Cortex of kidney (tissue), 1 donor: ENCODE measurements at places on chromosomes 4 and X.

DNA sequence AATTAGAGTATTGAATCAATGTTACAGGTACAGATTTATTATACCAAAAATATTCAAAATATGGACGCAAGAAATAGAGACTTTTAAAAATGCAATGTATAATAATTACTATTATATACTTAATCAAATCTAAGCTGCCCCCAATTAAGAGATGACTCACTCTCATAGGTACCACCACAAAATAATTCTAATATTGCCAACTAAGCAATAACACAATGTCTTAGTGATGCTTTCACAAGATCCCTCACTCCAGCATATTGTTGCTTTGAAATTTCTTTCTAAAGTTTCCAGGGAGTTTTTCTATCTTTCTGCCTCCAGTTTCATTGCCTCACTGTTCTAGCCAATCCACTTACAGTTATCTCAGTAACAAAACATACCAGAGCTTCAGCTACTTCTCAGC lies 270.0 kb upstream of the PABPC4L start:
- DNase-seq: no peak

- DNase-seq: no peak
Observed at GRCh38 chrX:50827996-50828395, 14.0 kb upstream of the SHROOM4 start.

- no peak for DNase-seq
Observed at GRCh38 chrX:51155157-51155556, 177.5 kb upstream of the NUDT10 start.

DNA sequence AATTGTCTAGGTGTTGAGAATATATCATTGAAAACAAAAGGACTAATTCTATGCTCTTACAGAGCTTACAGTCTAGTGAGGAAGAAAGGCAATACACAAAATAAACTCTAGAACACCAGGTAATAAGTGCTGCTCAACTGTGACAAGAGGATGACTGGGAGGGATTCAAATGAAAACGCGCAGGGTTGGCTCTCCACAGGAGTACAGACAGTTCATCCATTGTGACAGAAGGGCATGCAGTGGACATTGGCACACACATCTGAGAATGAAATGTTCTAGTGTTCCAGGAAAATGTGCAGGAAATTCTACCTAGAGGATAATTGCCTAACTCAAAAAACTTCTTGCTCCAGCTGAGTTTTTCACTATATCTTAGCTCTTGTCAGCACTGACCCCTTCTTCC lies 492.0 kb downstream of the IDS start:
- DNase-seq: no peak

GRCh38 chrX:151073767-151074166 lies 90.6 kb downstream of the HMGB3 start:
- no peak for DNase-seq

GRCh38 chrX:134010690-134011089 lies 25.3 kb upstream of the GPC3 start:
- no peak for DNase-seq

GRCh38 chrX:24833695-24834094 lies 140.0 kb downstream of the POLA1 start:
- DNase-seq: no peak

DNA sequence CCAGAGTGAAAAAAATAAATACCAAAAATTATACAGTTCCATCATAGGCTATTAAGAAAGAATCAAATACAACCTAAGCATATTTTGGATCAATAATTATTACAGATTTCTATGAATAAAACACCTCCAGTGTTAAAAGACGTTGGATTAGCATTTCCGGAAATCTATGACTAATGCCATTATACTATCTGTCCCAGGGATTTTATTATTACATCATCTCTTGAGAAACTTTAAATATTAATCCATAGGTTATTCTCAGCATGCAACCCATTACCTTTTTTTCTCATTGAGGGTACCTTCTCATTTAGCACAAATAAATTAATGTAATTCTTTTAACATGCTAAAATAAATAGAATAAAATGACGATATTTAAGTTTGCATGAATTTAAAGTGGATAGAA lies 44.6 kb downstream of the CXorf58 start:
- no peak for DNase-seq
